ENCODE measurements at places on chromosomes 16 and 17.

GRCh38 chr17:72870367-72870985, 222.0 kb downstream of the SLC39A11 start:
- DNase-seq = no peak

DNA sequence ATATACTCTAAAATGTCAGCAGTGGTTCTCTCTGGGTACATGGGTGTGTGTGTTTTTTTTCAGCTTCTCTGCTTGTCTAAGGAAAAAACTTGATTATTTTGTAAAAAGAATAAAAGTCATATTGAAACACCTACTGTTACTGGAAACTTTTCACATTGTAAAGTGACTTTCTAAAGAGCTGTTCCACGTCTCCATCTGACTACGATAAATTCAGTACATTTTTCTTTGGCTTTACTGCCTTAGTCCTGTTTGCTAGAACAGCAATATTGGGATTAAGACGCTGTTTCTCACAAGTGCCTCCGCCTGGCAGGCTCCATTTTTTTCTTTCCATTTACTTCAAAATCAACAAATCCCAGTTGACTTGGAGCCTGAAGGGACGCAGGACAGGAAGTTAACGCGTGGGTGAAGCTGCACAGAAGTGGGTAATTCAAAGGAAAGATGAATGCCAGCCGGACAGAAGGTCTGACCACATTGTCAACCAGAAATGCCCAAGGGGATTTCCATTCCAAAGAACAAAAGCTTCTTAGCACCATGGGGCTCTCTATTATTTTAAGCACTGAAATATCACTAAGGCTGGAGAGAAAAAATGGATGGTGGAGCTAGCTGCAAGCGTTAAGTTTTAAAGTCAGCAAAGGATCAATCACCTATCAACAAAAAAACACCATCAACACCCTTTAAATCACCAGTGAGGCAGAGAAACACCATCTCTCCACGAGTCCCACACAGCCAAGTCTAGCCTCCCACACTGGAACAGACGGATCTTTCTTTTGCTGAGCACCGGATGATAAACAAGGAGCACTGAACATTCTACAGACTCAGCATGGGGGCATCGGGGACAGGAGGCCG, 8.4 kb downstream of the GLOD4 start:
- no peak for DNase-seq

DNA sequence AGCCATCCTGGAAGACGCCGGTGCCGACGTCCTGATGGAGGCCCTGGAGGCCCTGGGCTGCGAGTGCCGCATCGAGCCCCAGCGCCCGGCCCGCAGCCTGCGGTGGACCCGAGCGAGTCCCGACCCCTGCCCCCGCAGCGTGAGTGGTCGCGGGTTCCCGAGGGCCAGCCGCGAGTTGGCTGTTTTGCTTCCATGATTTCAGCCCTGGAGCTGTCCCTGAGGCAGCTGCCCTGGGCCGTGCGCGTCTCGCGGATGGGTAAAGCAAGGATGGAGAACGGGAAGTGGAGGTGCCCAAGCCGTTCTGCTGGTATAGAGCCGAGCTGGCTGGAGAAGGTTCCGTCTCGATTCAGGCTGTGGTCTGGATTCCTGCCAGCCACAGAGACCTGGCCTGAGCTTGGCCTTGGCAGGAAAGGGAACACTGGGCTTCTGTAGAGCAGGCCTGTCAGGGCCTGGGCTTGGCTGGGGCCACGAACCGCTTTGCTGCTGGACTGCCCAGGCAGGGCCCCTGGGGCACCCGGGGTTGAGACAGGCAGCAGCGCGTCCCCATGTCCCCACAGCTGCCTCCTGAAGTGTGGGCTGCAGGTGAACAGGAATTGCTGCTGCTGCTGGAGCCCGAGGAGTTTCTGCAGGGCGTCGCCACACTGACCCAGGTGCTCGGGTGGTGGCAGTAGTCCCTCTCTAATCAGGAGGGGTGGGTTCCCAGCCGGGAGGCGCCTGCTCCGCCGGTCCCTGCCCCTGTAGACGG, 941 bp upstream of the MRPS34 start:
- no peak for DNase-seq

DNA sequence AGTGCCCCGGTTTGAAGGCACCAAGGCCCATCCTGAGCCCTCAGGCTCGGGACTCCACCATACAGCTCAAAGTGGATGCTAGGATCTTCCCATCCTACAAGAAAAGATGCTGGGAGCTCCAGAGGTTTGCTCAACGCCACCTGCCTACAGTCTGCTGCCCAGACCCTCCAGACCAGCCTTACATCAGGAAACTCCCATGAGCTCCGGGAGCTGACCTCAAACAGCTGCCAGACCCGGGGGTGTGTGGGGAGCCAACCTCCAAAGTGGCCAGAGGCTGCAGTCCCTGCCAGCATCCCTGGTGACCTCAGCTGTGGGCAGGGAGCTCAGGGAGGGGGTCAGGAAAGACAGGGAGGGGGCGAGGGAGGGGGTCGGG, 43.8 kb downstream of the C16orf82 start:
- DNase-seq = no peak

DNA sequence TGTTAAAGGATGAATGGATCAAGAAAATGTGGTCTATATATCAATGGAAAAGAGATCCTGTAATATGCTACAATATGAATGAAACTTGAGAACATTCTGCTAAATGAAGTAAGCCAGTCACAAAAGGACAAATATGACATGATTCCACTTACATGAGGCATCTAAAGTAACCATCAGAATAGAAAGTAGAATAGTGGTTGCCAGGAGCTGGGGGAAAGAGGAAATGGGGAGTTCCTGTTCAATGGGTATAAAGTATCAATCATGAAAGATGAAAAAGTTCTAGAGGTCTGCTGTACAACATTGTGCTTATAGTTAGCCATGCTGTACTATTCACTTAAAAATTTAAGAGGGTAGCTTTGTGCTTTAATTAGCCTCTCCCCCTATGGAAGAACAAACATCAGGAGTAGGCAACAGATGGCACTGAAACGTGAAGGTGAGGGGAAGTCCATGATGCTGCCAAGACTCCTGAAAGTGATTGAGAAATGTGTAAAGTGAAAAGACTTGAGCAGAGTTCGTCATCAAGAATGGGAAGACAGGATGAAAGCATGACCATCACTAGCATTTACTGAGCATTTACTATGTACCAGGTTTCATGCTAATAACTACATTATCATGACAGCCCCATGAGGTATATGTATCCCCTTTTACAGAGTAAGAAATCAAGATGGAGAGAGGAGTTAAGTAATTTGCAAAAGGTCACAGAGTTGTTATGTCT, 167.2 kb downstream of the CYB561 start:
- no peak for DNase-seq

- DNase-seq = no peak
These were observed 197.6 kb downstream of the CDH13 start for GRCh38 chr16:82824408-82824807.

GRCh38 chr16:24499193-24499814, 40.1 kb upstream of the RBBP6 start:
- DNase-seq = no peak

- no peak for DNase-seq
These were observed 23.1 kb downstream of the GNGT2 start for GRCh38 chr17:49187301-49187700.

DNA sequence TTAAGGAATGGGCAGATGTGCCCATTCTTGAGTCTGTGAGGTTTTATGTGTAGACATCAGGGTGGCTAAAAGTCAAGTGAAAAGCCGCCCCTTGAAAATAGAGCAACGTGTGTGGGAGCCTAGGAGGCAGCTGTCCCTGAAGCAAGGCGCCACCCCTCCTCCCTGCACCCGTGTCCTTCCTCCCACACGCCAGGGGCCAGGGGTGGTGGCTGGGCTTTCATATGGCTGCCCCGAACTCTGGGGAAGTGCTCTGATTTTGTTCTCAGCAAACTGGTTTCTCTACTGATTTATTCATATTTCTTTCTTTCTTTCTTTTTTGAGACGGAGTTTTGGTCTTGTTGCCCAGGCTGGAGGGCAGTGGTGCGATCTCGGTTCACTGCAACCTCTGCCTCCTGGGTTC, 4.7 kb downstream of the ZNF750 start:
- DNase-seq = no peak

- no peak for DNase-seq
These were observed 93.5 kb downstream of the CDYL2 start for GRCh38 chr16:80710918-80711317.

GRCh38 chr17:77180503-77181357, 40.0 kb downstream of the SEC14L1 start:
- DNase-seq = no peak

GRCh38 chr17:30323262-30323894, 10.5 kb downstream of the TMIGD1 start:
- peak; percentile 68 for DNase-seq

- no peak for DNase-seq
These were observed 51.4 kb downstream of the RAP1GAP2 start for GRCh38 chr17:2847381-2848333.

- no peak for DNase-seq
These were observed 3.1 kb upstream of the EXOC7 start for GRCh38 chr17:76106703-76107102.

DNA sequence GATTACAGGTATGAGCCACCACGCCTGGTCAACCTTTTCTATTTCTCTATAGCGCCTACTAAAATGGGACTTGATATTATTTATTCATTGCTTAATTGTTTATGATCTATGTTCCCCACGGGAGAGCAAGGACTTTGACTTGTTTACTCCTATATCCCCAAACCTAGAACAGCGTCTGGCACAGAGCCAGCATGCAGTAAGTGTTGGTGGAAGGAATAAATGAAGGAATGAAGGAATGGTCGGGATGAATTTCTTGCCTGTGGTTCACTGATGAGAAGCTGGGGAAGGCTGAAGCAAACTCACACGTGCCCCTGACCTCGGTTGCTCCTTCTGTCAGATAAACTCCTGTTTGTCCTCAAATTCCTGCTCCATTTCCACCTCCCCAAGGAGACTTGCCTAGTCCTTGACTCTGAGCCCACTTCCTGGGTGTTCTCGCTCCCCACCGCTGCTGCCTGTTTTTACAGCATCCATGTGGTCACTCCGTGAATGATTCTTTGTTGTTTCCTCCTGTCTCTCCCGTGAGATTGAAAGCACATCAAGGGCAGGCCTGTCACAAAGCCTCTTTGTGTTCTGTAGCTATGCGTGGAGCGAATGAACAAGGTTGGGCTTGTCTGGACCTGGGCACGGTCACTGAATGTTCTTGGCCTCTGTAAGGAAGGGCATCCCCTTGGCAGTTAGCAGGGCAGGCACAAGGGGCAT, 17.3 kb downstream of the C17orf100 start:
- DNase-seq = no peak

- peak; percentile 84 for DNase-seq
These were observed at the start of gene CIBAR2 for GRCh38 chr16:85112364-85112763. CIBAR2 (minus strand) TSS chr16:85112472; CDS start chr16:85112352, 120 bp downstream.

GRCh38 chr17:29883497-29883896, 46.5 kb downstream of the SSH2 start:
- DNase-seq = no peak

DNA sequence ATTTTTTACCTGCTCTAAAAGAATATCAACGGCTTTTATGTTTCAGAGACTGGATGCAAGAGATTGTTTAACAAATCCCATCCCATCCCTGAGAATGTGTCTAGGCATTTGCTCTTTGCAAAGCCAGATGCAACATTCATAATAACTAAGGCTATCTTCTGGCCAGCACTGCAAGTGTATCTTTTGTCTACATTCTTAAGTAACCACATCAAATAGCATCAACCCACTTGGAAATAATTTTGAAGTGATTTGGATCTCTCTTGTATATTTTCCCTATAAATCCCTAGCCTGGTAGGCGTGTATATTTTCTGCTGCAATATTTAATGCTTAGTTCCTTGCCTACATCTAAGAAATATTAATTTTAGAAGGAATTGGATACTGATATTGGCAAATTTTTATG, 64.3 kb downstream of the PIGL start:
- DNase-seq = no peak

DNA sequence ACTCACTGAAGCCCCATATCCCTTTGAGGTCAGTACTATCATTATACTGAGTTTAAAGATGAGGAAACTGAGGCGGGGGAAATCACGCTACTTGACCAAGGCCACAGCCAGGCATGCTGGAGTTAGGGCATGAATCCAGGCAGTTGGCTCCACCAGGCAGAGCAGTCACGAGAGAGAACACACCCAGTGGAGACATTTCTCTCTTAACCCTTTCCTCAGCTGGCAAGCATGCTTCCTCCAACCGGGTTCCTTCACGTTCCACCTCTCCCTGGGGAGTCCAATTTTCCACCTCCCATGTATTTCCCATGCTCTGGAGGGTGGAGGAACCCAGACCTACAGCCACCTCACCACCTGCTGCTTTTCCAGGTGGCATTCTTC, 32.8 kb downstream of the VAC14 start:
- DNase-seq = no peak

DNA sequence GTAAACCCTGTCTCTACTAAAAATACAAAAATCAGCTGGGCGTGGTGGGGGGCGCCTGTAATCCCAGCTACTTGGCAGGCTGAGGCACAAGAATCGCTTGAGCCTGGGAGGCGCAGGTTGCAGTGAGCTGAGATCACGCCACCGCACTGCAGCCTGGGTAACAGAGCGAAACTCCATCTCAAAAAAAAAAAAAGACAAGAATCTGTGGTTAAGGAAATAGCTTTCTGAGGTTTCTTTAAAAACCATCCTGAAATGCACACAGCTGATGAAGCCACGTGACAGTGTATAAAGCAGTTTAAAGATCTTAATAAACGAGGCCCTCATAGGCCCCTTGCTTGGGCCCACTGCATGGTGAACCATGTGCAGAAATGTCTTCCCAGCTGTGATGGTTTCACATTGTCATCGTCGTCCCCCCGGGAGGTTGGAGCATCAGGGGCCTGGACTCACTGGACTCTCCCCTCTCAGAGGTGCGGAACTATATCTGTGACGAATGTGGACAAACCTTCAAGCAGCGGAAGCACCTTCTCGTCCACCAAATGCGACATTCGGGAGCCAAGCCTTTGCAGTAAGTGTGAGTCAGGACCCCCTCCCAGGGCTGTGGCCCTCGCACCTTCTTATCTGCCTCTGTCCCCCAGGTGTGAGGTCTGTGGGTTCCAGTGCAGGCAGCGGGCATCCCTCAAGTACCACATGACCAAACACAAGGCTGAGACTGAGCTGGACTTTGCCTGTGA, 16.2 kb downstream of the ZNF276 start:
- DNase-seq = no peak

DNA sequence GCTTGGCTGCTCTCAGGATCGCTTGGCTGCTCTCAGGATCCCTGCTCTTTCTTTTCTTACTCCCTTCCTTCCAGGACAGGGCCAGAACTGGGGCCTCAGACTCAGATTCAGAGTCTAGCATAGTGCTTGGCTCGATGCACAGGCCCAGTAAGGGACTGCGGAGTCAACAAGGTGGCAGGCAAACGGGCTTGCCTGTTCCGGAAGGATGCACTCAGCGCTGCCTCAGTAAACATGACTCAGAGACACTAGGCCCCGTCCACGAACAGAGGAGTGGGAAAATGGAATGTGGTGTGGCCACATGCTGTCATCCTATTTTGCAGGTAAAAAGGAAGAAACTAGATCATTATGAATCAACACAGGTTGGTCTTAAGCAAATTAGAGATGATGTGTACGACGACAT, 9.8 kb downstream of the SPHK1 start:
- DNase-seq = no peak

DNA sequence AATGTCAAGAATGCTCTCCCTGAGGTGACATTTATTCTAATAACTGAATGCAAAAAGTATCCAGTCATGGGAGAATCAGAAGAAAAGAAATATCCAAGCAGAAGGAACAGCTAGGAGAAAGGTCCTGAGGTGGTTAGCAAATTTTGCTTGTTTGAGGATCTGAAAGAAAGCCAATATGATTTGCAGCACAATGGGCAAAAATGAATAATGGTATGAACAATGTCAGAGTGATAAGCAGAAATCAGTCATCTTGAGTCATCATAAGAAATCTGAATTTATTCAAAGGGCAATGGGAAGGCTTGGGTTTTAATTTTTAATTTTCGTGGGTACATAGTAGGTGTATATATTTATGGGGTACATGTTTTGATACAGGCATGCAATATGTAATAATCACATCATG, 68.5 kb downstream of the BRIP1 start:
- no peak for DNase-seq

GRCh38 chr17:55727920-55728319, 5.3 kb upstream of the TMEM100 start:
- DNase-seq = no peak
